ENCODE measurements at places on chromosomes 1 and 21.

- DNase-seq, result no peak
Observed at GRCh38 chr1:230289350-230289644, 136.8 kb downstream of the PGBD5 start.

- DNase-seq, result no peak
Observed at GRCh38 chr21:32334980-32335531, 36.4 kb downstream of the MRAP start.

GRCh38 chr1:911875-912739 is 11.6 kb upstream of the SAMD11 start:
- DNase-seq, result no peak

- DNase-seq, result peak; percentile 37
Observed at GRCh38 chr1:23424293-23425192, at the start of gene TCEA3. Gene TCEA3 (minus strand): TSS chr1:23424748. CDS start chr1:23424633, 115 bp downstream.

DNA sequence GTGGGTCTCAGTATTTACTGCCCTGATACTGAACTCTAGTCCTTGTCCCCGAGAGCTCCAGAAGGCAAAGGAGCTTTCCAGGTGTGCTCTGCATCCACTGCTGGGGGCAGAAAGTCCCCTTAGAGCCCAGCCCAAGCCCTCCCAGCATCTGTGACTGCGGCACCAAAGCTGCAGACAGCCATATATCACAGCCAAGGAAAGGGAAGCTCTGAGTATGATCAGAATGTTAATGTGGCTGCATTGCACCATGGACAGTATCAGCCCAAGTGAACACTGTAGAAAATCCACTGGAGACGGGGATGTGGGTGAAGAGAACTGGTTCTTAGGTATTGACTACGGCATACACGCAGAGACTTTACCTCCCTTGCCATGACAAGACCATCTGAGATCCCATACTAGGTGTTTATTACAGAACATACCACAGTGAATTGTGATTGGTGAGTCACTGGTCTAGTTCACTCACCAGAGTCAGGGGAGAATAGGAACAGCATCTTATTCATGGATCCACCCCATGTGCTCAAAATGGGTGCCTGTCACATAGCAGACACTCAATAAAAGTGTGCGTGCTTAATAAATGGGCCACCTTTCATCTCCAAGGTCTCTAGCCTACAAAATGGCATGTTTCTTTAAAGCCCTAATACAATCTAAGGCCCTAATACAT is 170.3 kb downstream of the HHIPL2 start:
- no peak for DNase-seq

DNA sequence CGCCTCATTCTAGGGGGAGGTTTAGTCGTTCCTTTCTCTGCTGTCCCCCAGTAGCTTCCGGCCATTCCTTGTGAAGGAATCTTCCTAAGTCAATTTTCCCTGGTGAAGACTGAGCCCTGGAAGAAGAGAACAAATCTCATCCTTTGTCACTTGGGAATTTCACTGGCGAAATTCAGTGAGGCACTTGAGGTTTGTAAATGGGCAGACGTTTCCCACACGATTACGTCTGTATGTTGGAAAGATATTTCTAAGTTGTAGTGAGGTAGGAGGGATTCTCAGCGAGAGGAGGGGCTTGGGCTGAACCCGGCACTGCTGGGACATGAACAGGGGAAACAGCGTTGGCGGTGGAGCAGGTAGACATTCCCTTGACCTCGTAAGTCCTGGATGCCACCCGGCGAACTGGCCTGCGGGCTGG is 47.2 kb downstream of the GALNT2 start:
- DNase-seq, result no peak

DNA sequence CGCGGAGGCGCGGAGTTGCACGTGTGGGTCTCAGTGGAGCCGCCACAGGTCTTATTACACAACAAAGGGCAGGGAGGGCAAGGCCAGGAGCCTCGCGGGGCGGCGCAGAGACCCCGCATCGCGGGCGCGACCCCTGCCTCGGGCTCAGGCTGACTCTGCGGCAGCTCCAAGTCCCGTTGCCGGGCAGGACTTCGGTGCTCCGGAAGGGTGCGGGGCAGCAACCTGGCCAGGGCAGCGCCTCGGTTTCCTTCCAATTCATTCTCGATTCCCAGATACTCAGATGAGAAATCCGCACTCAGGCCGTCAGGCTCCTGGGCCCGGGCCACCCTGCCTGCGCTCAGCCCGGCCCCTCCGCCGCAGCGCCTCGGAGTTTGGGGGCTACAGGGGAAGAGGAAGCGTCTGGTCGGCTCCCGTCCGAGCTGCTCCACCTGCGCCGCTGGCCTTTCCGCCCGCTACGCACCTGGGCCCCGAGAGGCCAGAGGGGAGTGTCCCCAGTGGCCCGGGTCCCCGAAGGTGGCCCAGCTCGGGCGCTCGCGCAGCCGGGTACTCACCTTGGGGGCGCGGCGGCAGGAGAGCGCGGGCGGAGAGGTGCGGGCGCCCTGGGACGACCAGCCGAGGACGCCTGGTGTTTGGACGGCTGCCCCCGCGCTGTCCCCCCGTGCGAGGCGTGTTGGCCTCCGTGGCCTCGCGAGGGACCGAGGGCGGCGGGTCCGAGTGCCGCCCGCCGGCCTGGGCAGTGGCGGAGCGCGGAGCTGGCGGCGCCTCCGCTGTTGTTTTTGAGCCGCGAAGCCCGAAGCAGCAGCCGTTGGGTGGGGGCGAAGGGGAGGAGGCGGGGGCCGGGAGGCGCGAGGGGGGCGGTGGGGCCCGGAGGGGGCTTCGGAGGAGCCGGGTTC is 1.1 kb upstream of the PRDM16 start:
- DNase-seq, result no peak

- DNase-seq, result no peak
Observed at GRCh38 chr1:24763671-24764070, 18.4 kb downstream of the CLIC4 start.

DNA sequence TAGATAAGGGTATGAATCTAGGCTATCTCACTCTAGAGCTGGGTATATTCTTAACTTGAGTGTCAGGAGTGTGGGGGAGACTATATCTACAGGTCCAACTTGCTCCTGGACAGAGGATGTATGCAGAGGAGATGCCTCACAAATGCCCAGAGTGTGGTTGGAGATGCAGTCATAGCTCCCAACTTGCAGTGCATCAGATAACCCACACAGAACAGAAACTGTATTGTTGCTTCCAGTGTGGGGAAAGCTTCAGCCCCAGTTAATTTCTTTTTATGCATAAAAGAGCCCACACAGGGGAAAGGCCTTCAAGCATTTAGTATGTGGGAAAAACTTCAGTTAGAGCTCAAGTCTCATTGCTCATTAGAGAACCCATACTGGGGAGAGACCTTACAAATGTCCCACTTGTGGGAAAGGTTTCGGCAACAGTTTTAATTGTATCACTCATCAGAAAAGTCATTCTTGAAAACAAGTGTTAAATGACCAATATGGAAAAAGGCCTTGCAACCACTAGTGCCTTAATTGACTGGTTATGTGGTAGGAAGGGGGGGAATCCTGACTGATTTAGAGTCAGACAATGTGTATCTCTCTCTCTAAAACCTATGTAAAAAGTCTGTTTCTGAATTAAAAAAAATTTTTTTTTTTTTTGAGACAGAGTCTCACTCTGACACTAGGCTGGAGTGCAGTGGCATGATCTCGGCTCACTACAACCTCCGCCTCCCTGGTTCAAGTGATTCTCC is 67.9 kb downstream of the EBNA1BP2 start:
- no peak for DNase-seq

- DNase-seq, result no peak
Observed at GRCh38 chr1:186884251-186884650, 55.5 kb downstream of the PLA2G4A start.

DNA sequence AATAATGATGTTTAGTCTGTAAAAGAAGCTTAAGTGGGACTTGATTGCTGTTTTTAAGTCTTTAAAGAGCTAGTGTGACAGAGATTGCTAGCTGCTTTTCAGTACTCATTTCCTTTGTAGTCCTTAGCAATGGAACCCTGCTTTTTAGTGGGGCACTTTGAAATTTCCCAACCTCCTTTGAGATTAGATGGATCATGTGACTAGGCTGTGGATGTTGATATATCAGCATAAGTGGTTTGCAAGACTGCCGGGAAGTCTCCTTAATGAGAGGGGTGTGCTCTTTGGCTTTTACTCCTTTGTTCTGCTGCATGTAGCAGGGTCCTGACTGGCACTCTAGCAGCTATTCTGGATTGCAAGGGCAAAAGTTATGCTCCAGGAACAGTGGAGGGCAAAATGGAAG is 11.2 kb upstream of the RCOR3 start:
- no peak for DNase-seq

DNA sequence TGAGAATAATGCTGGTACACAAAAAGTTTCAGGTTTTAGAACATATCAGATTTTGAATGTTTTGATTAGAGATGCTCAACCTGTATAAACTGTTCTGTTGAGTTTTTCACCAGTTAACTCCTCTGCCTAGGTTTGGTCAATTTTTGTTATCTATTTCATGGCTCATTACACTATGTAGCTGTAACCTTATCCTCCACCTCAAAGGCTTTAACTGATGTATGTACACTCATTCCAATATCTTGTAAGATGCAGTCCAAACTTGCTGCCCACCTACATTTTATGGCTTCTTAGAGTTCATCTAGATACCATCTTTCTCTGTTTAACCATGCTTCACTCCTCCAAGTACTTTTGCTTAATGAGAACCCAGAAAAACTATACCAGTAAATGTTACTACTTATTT is 107.8 kb downstream of the EIF4G3 start:
- no peak for DNase-seq

- no peak for DNase-seq
Observed at GRCh38 chr1:157894613-157895165, 53.1 kb upstream of the CD5L start.

DNA sequence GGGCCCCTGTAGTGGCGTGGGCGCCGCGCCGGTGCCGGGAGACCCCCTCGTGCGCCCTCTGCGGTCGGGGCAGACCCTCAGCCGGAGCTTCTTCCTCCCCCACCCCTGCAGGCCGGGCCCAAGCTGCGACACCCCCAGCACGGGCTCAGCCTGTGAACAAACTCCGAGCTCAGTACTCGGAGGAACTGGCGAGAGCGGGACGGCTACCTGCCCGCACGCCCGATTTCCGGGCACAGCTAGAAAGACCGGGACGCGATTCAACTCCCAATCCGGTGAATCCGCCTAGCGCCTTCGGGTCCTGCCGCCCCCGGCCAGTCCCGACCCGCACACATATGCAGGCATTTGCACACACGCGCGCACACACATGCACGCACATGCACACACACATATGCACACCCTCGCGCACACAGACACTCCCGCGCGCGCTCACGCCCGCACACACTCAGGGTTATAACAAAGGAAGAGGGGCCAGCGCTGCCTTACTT is 580 bp upstream of the BLACAT1 start:
- DNase-seq, result no peak

DNA sequence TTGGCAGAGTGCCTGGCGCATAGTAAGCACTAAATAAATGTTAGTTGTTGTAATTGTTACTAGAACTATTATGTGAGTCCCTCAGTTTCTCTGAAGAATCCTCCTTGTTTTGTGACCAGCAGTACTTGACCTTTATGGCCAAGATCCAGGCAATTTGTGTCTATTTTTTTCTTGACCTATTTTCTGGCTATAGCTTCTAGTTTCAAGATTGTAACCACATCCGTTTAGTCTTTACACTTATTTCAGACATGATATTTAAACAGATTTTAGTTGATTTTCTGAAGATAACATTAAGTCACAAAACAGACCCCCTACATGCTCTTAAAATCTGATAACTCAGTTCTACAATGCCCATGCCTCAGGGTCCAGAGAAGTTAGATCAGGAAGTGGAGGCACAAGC is 50.3 kb downstream of the CDC7 start:
- DNase-seq, result no peak

- no peak for DNase-seq
Observed at GRCh38 chr1:22075718-22076117, 23.2 kb downstream of the CDC42 start.

DNA sequence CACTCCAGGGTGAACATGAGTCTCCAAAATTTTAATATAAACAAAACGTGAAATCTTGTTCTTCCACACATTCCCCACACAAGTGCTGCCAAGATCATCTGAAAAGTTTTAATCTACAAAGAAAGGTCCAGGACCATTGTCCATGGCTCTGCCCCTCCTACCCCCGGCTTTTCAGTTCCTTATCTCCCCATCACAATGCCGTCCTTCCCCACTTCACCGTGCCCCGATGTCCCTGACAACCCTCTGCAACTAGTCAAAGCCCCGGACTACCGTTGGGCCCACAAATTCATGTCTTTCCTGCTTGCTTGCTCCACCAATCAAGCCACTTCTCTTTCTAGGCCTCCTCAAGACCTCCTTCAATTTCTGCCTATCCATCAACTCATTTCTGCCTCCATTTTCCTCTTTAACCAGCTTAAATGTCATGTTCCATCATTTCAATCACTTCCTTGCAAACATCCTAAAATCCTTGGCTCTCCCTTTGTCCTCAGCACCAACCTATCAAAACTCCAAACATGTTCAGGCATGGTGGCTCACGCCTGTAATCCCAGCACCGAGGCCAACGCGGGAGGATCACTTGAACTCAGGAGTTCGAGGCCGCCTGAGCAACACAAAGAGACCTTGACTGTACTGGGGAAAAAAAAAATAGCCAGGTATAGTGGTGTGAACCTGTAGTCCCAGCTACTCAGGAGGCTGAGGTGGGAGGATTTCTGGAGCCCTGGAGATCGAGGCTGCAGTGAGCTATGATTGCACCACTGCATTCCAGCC is 14.0 kb upstream of the BMP8B start:
- no peak for DNase-seq

DNA sequence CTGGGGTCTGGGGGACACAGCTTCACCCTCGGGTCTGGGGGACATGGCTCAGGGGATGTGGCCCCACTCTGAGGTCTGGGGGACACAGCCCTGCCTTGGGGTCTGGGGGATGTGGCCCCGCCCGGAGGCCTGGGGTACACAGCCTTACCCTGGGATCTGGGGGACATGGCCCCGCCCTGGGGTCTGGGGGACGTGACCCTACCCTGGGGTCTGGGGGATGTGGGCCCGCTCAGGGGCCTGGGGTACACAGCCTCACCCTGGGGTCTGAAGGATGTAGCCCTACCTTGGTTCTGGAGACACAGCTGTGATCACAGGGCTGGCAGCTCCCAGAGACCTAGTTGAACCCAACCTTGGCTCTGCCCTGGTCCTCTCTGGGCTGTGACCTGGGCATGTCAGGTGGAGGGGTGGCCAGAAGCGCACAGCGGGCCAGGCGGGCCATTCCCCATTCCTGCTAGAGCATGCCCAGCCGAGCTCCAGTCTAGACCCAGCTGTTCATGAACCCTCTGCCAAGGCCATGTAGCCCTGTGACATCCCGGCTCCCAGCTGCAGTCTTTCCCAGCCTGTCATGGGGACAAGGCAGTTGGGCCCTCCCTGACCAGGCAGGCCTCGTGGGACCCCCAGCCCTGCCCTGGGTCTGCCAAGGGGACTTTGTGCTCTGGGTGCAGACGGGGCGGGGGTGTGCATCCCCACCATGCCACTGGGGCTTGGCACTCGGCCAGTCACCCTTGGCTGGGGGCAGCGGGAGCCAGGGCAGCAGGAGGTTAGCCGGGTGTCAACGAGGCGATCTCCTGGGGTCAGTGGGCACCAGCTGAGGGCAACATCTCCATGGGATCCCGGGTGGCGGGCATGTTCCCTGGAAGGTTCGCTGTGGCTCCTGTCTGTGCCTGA is 43.9 kb downstream of the WNT9A start:
- DNase-seq, result no peak

DNA sequence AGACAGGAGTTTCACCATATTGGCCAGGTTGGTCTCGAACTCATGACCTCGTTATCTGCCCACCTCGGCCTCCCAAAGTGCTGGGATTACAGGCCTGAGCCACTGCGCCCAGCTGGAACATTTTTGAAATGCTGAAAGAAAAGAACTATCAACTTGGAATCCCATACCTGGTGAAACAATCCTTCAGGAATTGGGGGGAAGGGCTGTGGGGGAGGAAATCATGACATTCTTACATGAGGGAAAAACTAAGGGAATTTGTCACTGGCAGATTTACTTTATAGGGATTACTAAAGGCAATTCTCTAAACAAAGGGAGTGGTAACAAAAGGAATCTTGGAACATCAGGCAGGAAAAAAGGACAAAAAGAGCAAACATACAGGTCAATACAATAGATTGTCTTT is 25.8 kb downstream of the NDUFS5 start:
- no peak for DNase-seq
